ENCODE measurements at places on chromosomes 7 and 10. TPM values are rescaled to one million over a fixed set of nuclear protein-coding genes. Genes with fewer than 3 reads are reported as not detected.

OLAH gene
- under 0.01 TPM for total RNA-seq

PRRT4 gene
- total RNA-seq: not detected

C10orf67 gene
- 0.18 TPM for total RNA-seq

BTBD16 gene
- not detected for total RNA-seq

FBH1 gene
- 60.8 TPM for total RNA-seq

NUTM2D gene
- 0.56 TPM for total RNA-seq

UTF1 gene
- total RNA-seq: not detected

ASAH2 gene
- total RNA-seq: 0.18 TPM

VWDE gene
- total RNA-seq: 0.18 TPM

RPP30 gene
- 45.8 TPM for total RNA-seq

CYP2C9 gene
- not detected for total RNA-seq

LIPK gene
- not detected for total RNA-seq

CLDN4 gene
- 2.9 TPM for total RNA-seq

SLC26A4 gene
- 0.56 TPM for total RNA-seq

SPDYE11 gene
- total RNA-seq: not detected

ALOX5 gene
- not detected for total RNA-seq

CCDC146 gene
- total RNA-seq: 0.83 TPM

MCU gene
- total RNA-seq: 36.2 TPM

PDE1C gene
- total RNA-seq: 61.5 TPM

LOXL4 gene
- total RNA-seq: 20.8 TPM

SLC29A4 gene
- 2.5 TPM for total RNA-seq

ELMO1 gene
- not detected for total RNA-seq

DPP6 gene
- not detected for total RNA-seq

CYP26A1 gene
- not detected for total RNA-seq

SEPTIN14 gene
- not detected for total RNA-seq

C10orf62 gene
- not detected for total RNA-seq

TUBAL3 gene
- not detected for total RNA-seq

WEE2 gene
- not detected for total RNA-seq

GNG11 gene
- 6.1 TPM for total RNA-seq

RAB19 gene
- total RNA-seq: not detected

PAOX gene
- 3.6 TPM for total RNA-seq
